CD14-positive monocyte (primary cell): ENCODE measurements at places on chromosomes 11 and 22.

DNA sequence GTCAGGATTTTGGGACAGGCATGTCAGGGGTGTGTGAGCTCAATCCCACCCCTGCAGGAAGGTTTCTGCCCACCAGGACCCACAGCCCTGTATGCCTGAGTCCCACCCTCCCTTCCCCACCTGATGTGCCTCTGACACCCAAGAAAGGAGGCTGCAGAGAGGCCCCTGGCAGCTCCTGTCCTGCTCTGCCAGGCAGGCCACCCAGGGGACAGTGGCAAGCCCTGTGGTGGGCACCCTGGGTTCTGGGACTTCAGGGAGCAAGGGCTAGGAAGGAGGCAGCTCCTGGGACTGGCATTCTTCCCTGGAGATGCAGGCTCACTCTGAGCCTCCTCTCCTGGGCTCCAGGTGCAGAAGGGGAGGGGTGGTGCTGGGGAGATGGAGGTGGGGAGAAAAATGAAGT lies 234.5 kb upstream of the B3GAT1 start:
- no peak for DNase-seq

DNA sequence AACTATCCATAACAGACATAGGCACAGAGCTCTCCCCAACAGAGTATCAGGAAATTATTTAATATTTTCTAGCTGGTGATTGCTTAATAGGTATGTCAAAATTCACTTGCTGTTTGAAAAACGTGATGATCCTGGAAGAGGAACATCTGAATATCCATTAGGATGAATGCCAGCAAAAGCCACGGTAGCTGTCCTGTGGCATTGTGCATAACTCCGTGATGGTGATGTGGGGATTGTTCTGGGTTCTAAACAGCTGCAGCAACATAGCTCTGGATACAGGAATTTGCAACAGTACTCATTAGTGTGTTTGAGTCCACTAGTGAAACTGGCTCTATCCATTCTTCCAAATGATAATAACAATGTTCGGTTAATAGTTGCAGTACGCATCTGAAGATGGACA lies 78.8 kb downstream of the C11orf65 start:
- no peak for DNase-seq

GRCh38 chr11:122647736-122648275 lies 7.7 kb upstream of the UBASH3B start:
- no peak for DNase-seq

- no peak for DNase-seq
Measured at GRCh38 chr11:93001806-93002205, 32.4 kb downstream of the MTNR1B start.

DNA sequence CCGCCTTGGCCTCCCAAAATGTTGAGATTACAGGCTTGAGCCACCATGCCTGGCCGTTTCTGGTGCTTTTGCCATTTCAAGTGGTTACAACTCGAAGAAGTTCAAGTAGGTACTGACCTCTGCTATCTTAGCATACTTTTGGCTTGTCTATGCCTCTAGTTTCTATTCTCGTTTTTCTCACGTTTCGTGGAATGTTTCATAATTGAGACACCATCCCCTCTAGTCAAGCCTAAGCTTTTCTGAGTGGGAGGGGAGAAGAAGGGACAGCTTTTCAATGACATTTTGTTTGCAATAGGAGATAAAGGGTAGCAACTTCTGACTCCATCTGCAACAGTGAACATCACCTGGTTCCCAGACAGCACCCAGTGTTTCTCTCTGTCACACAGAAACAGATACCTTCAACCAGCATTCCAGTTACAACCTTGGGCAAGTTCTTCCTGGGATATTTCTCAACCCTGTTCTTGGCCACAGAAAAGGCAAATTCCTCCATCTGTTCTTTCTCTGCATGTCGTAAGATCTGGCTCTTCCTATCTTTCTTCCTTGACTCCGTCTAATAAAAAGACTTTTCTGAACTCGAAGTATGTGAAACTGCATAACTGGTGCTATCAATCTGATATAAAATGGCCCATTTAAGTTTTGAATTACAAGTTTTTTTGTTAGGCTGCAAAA lies 25.5 kb downstream of the DDI1 start:
- peak; percentile 26 for DNase-seq

DNA sequence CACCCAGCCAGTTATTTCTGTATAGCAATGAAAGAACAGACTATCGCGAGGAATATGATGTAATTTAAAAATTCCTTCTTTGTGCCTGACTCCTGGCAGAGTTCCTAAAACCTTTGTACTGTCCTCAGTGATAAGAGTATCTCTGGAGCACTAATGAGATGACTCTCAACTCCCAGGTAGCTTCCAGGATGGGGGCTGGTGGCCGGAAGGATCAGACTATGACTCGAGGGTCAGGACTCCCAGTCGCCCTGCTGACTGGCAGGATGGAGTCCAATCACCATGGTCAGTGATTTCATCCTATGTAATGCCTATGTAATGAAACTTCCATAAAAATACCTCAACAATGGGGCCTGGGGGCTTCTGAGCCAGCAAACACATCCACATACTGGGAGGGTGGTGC lies 135.1 kb downstream of the SHANK2 start:
- no peak for DNase-seq

DNA sequence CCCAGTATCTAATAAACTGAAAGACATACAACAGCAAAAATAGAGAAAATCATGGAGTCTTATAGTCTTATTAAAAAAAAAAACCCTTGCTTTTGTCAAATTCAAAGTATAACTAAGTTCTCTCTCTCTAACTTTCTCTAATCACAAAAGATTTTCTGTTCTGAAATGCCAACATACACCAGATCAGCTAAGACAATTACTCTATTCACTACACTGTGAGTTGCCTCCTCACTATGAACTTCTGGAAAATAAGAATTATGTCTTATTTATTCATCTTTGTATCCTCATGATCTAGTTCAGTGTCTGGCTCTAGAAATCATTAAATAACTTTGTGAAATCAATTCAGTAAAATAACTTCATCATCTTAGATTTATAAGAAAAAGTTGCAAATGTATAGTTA lies 12.7 kb downstream of the FAM76B start:
- no peak for DNase-seq

DNA sequence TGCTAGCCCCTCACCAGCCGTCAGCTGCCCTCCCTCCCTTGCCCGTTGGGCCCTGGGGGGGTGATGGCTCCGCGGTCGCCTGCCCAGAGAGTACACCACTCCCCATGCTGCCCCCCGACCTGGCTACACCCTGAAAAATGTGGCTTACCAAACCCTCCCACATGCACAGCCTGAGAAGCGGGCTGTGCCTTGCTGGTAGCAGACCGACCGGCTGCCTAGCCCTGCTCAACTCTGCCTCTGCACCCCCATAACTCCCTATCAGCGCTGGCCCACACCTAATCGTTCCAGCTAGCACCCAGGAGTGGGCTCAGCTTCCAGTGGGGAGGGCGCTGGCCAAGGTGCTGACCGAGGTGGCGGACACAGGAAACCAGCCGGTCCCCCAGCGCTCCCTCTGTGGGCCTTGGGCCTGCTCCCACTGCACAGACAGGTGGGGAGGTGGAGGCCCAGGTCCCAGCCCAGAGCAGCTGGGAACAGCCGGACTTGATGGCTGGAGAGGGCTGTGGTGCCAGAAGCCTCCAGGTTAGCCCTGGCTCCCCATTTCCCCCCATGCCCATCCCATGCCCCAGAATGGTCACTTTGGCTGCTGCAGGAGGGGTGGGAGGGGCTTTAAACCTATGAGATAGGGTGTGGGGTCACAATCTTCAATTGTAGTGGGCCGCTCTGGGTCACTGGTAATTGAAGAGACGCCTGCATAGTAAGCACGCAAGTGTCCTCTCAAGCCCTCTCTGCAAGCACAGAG lies 32.1 kb upstream of the PRODH start:
- no peak for DNase-seq

DNA sequence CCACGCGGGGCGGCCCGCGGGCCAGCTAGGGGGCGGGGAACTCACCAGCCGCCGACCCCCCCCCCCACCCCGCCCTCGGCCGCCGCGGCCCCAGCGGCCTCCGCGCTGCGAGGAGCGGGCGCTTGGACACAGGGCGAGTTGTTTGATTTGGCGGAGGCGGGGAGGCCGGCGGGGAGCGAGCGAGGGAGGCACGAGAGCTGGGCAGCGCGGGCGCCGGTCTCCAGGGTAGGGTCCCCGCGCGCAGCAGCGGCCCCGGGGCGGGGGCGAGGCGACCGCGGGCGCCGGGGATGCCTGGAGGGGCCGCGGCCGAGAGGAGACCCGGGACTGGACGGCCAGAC lies 64.4 kb downstream of the NAV2 start:
- DNase-seq: no peak

- DNase-seq: no peak
Measured at GRCh38 chr11:61978703-61979661, 11.5 kb upstream of the FTH1 start.

- DNase-seq: no peak
Measured at GRCh38 chr22:37312549-37313183, 30.4 kb downstream of the CYTH4 start.

DNA sequence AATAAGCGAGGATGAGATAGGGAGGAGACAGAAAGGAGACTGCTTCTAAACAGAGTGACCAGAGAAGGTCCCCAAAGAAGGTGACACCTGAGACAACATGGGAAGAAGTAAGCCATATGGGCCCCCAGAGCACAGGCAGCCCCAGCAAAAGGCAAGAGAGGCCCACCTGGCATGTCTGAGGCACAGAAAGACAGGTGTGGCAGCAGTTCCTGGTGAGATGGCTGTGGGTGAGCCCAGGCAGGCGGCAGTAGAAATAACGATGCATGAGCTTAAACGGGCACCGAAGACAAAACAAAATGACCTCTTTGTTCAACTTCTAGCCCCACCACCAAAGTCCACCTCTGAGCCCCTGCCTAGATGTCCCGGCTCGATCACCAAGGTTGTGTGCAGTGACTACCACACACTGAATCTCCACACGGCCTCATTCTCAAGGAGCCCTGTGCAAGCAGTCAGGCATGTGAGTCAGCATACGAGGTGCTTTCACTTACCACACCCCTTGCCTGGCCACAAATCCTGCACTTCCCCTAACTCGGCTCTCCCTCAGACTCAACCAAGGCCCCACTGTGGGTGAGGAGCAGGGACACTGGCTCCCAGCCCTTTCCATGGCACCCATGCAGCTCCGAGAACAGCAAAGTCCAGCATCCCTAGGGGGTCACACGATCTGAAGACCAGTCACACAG lies 77.6 kb downstream of the PACSIN2 start:
- peak; percentile 95 for DNase-seq

GRCh38 chr11:95469258-95469657 lies 238.3 kb upstream of the SESN3 start:
- DNase-seq: no peak

DNA sequence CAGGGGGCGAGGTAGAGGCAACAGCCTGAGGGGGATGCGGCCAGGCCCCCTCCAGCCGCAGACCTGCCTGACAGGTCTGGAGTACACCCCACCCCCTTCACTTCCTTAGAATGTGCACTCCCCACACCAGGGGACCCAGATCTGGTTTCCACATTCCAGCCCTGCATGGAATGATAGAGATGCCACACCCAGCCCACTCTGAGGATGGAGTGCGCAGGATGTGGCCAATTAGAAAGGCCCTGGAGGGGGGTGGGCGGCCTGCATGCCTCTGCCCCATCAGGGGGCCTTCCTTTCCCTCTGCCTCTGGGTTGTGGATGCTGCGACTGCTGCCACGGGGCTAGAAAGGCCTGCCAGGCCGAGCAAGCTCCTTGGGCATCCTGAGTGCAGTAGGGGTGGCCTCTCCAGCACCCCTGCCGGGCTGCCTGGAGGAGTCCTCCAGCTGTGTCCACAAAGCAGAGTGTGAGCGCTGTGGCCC lies 28.2 kb upstream of the MGAT3 start:
- DNase-seq: no peak

GRCh38 chr11:102276783-102277182 lies 40.5 kb upstream of the BIRC3 start:
- no peak for DNase-seq

- no peak for DNase-seq
Measured at GRCh38 chr11:99019696-99020095, 1.1 kb upstream of the CNTN5 start.

GRCh38 chr11:82012276-82012675 lies 721.4 kb downstream of the FAM181B start:
- no peak for DNase-seq

DNA sequence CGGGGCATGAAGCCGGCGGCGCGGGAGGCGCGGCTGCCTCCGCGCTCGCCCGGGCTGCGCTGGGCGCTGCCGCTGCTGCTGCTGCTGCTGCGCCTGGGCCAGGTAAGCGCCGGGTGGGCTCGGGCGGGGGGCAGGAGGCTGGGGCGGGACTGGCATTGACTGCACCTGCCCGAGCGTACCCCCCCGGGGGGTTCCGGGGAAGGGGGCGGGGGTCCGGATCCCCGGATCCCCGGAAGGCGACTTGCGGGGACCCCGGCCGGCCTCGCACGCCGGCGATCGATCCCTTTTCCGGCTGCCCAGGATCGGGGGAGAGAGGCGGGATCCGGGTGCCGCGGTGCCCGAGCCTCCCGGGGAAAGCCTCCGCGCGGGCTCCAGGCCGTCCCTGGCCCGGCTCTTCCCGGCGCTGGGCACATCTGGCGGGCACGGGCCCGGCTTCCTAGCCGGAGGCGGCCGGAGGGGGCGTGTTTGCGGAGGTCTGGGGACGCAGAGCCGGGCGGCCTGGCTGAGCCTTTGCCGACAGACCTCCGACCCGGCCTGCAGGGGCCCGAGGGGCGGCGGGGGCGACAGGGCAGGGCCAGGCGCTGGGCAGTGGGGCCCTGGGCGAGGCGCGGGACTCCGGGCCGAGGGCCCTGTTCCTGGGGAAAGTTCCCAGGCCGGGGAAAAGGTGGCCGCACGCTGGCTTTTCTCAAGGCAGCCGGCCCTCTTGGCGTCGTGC lies 705 bp downstream of the PTPRJ start:
- DNase-seq: no peak

GRCh38 chr11:130070846-130071200 lies 1.1 kb downstream of the APLP2 start:
- peak; percentile 53 for DNase-seq

DNA sequence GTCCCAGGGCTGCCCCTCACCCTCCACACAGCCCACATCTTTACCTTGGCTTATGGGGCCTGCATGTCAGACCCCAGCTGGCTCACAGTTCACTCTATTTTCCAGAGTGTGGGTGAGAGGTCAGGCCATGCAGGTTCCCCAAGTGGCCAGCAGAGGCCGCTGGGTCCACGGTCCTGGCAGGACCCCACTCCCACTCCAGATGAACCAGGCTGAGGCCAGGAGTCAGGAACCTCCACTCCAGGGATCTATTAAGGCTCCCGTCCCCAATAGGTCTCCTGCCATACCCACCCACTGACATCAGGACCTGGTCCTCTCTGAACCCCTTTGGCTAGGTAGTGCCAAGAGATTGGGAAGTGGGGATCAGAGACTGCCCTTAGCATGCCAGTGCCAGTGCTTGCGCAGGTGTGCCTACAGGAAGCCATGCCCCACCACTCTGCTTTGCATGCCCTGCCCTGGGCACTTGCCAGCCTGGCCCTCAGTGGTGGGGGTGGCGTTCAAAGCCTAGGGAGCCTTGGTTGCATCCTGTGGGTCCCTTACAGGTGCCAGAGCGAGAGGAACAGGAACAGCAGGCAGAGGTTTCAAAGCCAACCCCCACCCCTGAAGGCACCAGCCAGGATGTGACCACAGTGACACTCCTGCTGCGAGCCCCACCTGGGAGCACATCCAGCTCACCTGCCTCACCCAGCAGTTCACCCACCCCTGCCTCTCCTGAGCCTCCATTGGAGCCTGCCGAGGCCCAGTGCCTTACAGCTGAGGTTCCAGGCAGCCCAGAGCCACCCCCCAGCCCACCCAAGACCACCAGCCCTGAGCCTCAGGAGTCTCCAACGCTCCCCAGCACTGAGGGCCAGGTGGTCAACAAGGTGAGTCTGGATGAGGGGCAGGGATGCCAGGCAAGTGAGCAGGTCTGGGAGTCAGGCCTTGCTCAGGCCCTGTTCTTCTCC lies 8.3 kb downstream of the SMTN start:
- peak; percentile 50 for DNase-seq

- DNase-seq: no peak
Measured at GRCh38 chr11:131511794-131512193, 141.4 kb downstream of the NTM start.

- no peak for DNase-seq
Measured at GRCh38 chr11:33716243-33716642, 15.6 kb upstream of the C11orf91 start.
